ENCODE measurements at places on chromosomes 3 and 15.
A peak's percentile ranks its signal among the peaks of the same experiment; 100 is the strongest.

GRCh38 chr15:99100245-99101173 lies 4.4 kb upstream of the SYNM start:
- no peaks in the 10 kb centered on the region for H3K36me3 ChIP-seq
- H3K27me3 ChIP-seq, result peaks cover 9% of the 10 kb centered on the region
- no peak for DNase-seq
- no peak overlapping the region for H3K4me3 ChIP-seq

DNA sequence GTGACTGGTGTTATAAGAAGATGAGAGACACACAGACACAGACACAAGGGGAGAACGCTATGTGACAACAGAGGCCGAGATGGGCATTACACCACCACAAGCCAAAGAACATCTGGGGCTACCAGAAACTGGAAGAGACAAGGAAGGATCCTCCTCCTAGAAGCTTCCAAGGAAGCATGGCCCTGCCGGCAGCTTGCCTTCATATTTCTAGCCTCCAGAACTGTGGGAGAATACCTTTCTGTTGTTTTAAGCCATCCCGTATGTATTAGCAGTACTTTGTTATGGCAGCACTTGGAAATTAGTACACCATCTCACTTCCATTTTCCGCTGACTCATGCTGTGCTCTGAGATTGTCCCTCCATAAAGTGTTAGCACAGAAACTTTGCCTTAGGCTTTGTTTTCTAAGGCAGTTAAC lies 38.7 kb upstream of the CA12 start:
- H3K36me3 ChIP-seq, result no peaks in the 10 kb centered on the region
- no peaks in the 10 kb centered on the region for H3K27me3 ChIP-seq
- no peak for DNase-seq
- no peak overlapping the region for H3K27ac ChIP-seq
- H3K4me1 ChIP-seq, result no peaks in the 10 kb centered on the region

- no peaks in the 10 kb centered on the region for H3K27me3 ChIP-seq
- no peak overlapping the region for H3K4me3 ChIP-seq
- H3K4me1 ChIP-seq, result no peaks in the 10 kb centered on the region
- DNase-seq, result no peak
- no peaks in the 10 kb centered on the region for H3K36me3 ChIP-seq
- no peak overlapping the region for H3K27ac ChIP-seq
Observed at GRCh38 chr3:81734742-81735141, 26.7 kb downstream of the GBE1 start.

DNA sequence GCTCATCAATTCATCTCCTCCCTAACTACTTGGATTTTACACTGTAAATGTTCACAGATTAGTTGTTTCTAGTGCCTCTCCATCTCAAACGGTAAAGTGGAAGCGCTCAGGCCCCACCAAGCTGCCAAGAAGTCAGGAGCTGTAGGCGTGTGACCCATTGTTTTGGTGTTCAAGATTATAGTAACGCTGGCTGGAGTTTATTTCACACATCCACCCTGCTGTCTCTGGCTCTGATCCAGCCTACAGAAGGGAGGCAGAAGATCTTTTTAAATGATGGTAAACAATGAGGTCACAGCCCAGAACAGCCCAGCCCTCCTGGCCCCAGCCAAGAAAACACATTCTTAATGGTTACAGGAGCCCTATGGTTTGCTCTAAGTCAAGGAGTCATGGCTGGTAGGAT lies 25.7 kb upstream of the GALNT15 start:
- no peaks in the 10 kb centered on the region for H3K4me1 ChIP-seq
- no peak overlapping the region for H3K4me3 ChIP-seq
- no peaks in the 10 kb centered on the region for H3K36me3 ChIP-seq
- DNase-seq, result no peak

DNA sequence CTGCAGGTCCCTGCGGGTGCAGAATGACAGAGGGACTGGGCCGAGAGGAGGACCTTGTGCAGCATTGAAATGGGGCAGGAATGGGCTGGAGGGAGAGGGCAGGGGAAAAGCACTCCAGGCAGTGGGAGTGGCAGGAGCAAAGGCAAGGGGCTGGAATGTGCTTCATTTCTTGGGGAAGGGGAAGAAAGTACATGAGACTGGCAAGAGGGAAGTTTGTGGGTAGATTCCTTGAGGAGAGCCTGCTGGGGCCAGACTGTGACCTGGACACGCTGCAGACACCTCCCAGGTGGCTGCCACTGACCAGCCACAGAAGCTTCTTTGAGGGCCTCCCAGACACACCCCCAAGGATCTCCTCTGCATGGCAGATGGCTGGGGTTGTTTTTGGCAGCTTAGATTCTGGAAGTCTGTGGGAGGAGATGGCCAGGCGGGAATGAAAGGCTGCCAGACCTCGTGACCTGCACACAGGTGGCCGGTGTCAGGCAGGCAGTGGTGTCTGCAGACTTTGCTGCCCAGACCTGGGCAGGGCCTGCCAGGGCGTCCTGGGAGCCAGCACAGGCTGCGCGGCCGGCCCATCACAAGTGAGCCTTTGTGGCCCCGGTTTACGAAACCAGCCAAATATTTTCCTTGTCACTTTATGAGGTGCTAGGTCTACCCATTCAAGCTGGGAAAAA lies 53.1 kb downstream of the SPSB4 start:
- H3K4me3 ChIP-seq, result no peak overlapping the region
- no peak overlapping the region for H3K27ac ChIP-seq
- H3K4me1 ChIP-seq, result no peaks in the 10 kb centered on the region
- no peaks in the 10 kb centered on the region for H3K36me3 ChIP-seq

GRCh38 chr15:81926981-81927380 lies 118.8 kb downstream of the MEX3B start:
- no peaks in the 10 kb centered on the region for H3K27me3 ChIP-seq
- no peaks in the 10 kb centered on the region for H3K36me3 ChIP-seq
- H3K27ac ChIP-seq, result no peak overlapping the region
- H3K4me3 ChIP-seq, result no peak overlapping the region

- no peaks in the 10 kb centered on the region for H3K4me1 ChIP-seq
- H3K27me3 ChIP-seq, result no peaks in the 10 kb centered on the region
- H3K27ac ChIP-seq, result no peak overlapping the region
- no peak for DNase-seq
Observed at GRCh38 chr3:131901686-131902085, 133.1 kb downstream of the CPNE4 start.

- H3K4me1 ChIP-seq, result no peaks in the 10 kb centered on the region
- H3K4me3 ChIP-seq, result no peak overlapping the region
- DNase-seq, result no peak
- no peaks in the 10 kb centered on the region for H3K27me3 ChIP-seq
- no peaks in the 10 kb centered on the region for H3K36me3 ChIP-seq
- H3K27ac ChIP-seq, result no peak overlapping the region
Observed at GRCh38 chr3:190911382-190911781, 48.9 kb upstream of the GMNC start.

GRCh38 chr15:79981831-79982455 lies 10.9 kb upstream of the BCL2A1 start:
- H3K4me3 ChIP-seq, result no peak overlapping the region
- H3K27ac ChIP-seq, result no peak overlapping the region
- H3K27me3 ChIP-seq, result no peaks in the 10 kb centered on the region
- H3K36me3 ChIP-seq, result no peaks in the 10 kb centered on the region
- DNase-seq, result no peak
- no peaks in the 10 kb centered on the region for H3K4me1 ChIP-seq

- H3K36me3 ChIP-seq, result no peaks in the 10 kb centered on the region
- no peak for DNase-seq
- no peak overlapping the region for H3K4me3 ChIP-seq
- H3K4me1 ChIP-seq, result no peaks in the 10 kb centered on the region
Observed at GRCh38 chr3:77141423-77141822, 101.5 kb downstream of the ROBO2 start.

GRCh38 chr3:105715372-105715771 lies 153.4 kb downstream of the CBLB start:
- H3K36me3 ChIP-seq, result peaks cover 12% of the 10 kb centered on the region
- no peaks in the 10 kb centered on the region for H3K27me3 ChIP-seq
- DNase-seq, result no peak
- H3K4me3 ChIP-seq, result no peak overlapping the region
- H3K27ac ChIP-seq, result no peak overlapping the region

DNA sequence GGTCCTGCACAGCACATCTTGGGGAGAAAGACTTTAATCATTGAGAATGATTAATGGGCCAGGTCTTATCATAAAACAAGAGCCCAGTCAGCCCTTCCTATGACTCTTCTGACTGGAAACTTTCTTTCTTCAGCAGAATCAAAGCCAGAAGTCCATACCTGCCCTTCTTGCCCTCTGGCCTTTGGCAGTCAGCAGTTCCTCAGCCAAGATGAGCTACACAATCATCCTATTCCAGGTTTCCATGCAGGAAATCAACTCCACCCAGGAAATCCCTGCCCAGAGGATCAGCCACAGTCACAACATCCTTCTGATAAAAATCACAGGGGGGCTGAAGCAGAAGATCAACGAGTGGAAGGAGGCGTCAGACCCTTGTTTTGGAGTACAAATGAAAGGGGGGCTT lies 26.9 kb downstream of the ZNF589 start:
- H3K27ac ChIP-seq, result peak overlapping the region; percentile 53
- DNase-seq, result no peak
- peaks cover 25% of the 10 kb centered on the region for H3K4me1 ChIP-seq
- H3K36me3 ChIP-seq, result peaks cover 10% of the 10 kb centered on the region

DNA sequence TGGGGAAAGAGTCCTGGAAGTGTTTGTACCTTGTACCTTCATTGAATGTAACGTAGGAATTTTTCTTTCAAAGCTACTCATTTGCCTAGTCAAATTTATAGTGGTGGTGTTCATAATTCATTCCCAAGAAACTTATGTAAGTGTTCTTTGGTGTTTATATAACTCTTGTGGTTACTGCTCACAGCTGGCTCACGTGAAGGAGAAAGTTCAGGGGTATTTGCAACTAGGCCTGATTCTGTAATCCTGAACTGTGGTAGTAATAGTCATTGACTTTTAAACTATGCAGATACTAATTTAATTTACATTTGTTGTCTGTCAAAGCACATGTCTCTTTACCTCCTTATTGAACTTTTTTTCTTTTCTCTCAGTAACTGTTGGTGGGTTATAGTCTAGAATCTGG lies 50.5 kb upstream of the TEX264 start:
- no peak for DNase-seq
- no peaks in the 10 kb centered on the region for H3K36me3 ChIP-seq
- H3K4me1 ChIP-seq, result no peaks in the 10 kb centered on the region
- no peaks in the 10 kb centered on the region for H3K27me3 ChIP-seq
- H3K4me3 ChIP-seq, result no peak overlapping the region

DNA sequence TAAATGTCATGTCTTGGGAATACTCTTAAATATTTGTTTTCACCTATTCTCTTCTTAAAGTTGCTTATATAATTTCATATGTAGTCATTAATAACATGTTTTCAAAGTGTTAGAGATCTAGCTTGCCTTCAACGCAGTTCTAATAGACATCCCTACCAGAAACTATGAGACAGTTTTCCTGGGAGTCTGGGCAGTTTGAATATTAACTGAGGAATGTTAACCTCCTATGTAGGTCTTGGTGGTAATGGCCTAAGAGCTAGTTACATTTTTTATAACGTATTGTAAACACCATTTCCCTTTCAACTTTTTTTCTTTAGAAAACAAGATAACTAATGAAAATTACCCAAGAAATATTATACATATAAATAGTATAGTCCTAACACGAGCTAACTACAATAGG lies 328.2 kb downstream of the TIGIT start:
- no peaks in the 10 kb centered on the region for H3K4me1 ChIP-seq
- DNase-seq, result no peak
- H3K27ac ChIP-seq, result no peak overlapping the region
- H3K27me3 ChIP-seq, result no peaks in the 10 kb centered on the region
- H3K4me3 ChIP-seq, result no peak overlapping the region
- no peaks in the 10 kb centered on the region for H3K36me3 ChIP-seq

- H3K4me3 ChIP-seq, result no peak overlapping the region
- no peaks in the 10 kb centered on the region for H3K27me3 ChIP-seq
- H3K36me3 ChIP-seq, result no peaks in the 10 kb centered on the region
- H3K27ac ChIP-seq, result no peak overlapping the region
- H3K4me1 ChIP-seq, result peaks cover 11% of the 10 kb centered on the region
Observed at GRCh38 chr3:194298331-194299227, 52.5 kb downstream of the CPN2 start.

DNA sequence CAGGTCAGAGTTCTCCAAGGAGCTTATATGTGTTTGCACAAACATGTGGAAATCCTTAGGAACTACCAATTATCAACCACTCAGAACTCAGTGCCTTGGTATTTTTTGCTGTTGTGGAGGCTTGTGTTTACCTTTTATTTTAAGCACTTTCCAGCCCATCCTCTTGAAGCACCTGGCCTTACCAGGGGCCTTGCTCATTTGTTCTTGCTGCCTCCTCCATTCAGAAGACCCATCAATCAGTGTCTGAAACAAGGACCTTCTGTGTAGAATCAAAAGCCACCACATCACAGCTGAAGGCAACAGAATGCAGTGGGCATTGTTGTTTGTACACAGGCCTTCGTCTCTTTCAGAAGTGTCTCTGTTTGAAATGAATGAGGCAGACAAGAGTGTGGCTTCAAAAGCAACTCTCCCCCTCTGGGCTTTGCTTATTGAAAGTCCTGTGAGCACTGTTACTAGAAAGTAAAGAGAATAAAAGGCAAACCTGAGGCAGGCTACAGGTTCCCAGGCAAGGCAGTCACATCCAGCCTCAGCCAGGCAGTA lies 24.5 kb upstream of the LIPC start:
- H3K27me3 ChIP-seq, result no peaks in the 10 kb centered on the region
- no peak overlapping the region for H3K4me3 ChIP-seq
- no peak for DNase-seq
- no peak overlapping the region for H3K27ac ChIP-seq
- H3K4me1 ChIP-seq, result peaks cover 14% of the 10 kb centered on the region

DNA sequence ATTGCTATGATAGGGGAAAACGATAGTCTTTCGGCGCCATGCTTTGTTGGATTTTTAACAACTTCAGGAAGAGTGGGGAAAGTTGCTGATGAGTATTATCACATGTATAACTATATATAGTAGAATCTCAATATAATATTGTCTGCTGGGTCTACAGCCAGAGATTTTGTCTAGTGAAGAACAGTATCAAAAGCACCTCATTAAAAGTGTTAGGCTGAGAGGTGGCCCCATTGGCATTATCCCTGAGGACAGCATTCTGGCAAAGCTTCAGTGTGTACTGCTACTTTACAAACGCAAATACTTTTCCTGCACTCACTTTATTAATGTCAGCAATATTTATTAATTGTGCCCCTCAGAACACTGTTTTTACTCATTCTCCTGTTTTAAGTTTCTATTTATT lies 11.8 kb downstream of the QTRT2 start:
- H3K27ac ChIP-seq, result no peak overlapping the region
- H3K36me3 ChIP-seq, result peaks cover 43% of the 10 kb centered on the region
- H3K4me3 ChIP-seq, result no peak overlapping the region
- H3K27me3 ChIP-seq, result no peaks in the 10 kb centered on the region
- no peaks in the 10 kb centered on the region for H3K4me1 ChIP-seq
- no peak for DNase-seq

GRCh38 chr3:32583708-32584107 lies 13.1 kb upstream of the DYNC1LI1 start:
- H3K4me3 ChIP-seq, result no peak overlapping the region
- H3K27ac ChIP-seq, result no peak overlapping the region
- no peak for DNase-seq
- H3K36me3 ChIP-seq, result no peaks in the 10 kb centered on the region
- H3K27me3 ChIP-seq, result no peaks in the 10 kb centered on the region

- H3K27ac ChIP-seq, result no peak overlapping the region
- no peaks in the 10 kb centered on the region for H3K4me1 ChIP-seq
- no peaks in the 10 kb centered on the region for H3K27me3 ChIP-seq
Observed at GRCh38 chr15:71082803-71083202, 32.5 kb upstream of the THSD4 start.

GRCh38 chr3:42118762-42119361 lies 27.7 kb downstream of the TRAK1 start:
- H3K4me1 ChIP-seq, result no peaks in the 10 kb centered on the region
- no peak overlapping the region for H3K27ac ChIP-seq
- no peak overlapping the region for H3K4me3 ChIP-seq
- DNase-seq, result no peak
- H3K27me3 ChIP-seq, result no peaks in the 10 kb centered on the region

GRCh38 chr3:160447544-160447943 lies 2.0 kb downstream of the TRIM59 start:
- DNase-seq, result no peak
- no peak overlapping the region for H3K4me3 ChIP-seq

Measured in CD4-positive, alpha-beta memory T cell (primary cell).